Left ventricle myocardium superior (tissue), 1 donor: ENCODE measurements at places on chromosomes 3 and 15. TPM values are rescaled to one million over a fixed set of nuclear protein-coding genes. Genes with fewer than 3 reads are reported as not detected.

SST gene
- not detected for total RNA-seq

DNA sequence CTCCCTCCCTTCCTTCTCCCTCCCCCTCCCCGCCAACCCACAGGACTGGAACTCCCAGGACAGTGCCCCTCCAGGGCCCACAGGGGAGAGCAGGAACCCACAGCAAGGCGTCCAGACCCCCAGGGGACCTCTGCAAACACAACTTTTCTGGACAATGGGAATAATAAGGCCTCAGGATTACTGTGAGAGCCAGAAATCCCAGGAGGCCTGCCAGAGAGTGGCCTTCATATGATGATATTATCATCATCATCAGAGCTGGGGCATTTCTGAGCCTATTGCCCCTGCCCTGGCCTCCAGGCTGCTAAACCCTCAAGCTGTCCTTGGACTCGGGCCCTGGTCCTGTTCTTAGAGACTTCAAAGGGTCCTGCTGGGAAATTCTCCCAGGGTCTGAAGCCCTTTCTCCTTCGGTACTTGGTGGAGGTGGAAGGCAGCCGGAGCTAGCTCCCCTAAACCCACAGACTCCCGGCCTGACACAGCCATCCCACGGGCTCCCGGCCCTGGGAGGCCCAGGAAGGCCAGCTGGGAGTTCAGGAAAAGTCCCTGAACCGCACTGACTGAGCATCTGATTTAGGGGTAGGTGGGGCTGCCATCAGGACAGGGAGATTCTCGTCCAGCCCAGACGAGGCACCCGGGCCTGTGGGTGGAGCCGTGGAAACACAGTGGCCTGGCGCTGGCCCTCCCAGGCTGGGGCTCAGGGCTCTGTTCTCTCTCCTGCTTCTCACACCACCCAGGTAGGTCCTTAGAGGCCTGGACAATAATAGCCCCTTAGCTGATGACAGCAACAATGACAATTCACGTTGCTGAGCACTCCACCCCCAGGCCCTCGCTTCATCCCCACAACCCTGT lies 4.9 kb downstream of the CALML4 start:
- DNase-seq: no peak

DNA sequence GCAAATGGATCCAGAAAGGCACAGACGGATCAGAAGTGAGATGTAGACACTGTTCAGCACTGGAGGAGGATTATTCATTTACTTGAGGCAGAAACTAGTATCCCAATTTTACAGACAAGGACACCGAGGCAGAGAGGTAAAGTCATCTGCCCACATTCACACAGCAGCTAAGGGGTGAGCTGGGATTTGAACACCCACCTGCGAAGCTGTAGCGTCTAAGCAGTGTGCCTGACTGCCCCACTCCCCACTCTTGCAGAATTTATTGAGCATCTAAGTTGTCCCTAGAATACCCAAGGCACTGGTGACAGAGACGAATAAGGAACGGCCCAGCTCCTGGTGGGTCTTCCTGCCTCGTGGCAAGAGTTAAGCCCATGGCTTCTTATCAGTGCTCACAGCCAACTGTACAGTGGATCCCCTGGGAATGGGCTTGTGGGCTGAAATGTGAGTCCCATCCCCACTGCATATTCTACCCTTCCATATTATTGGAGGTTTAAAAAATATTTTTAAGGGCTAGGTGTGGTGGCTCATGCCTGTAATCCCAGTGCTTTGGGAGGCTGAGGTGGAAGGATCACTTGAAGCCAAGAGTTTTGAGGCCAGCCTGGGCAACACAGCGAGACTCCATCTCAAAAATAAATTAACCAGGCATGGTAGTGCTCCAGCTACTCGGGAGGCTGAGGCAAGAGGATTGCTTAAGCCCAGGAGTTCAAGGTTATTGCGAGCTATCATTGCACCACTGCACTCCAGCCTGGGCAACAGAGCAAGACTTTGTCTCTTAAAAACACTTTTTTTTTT lies 77.6 kb downstream of the IQSEC1 start:
- DNase-seq: no peak

GRCh38 chr3:136862617-136863322 lies 762 bp downstream of the NCK1 start:
- peak; percentile 72 for DNase-seq

DNA sequence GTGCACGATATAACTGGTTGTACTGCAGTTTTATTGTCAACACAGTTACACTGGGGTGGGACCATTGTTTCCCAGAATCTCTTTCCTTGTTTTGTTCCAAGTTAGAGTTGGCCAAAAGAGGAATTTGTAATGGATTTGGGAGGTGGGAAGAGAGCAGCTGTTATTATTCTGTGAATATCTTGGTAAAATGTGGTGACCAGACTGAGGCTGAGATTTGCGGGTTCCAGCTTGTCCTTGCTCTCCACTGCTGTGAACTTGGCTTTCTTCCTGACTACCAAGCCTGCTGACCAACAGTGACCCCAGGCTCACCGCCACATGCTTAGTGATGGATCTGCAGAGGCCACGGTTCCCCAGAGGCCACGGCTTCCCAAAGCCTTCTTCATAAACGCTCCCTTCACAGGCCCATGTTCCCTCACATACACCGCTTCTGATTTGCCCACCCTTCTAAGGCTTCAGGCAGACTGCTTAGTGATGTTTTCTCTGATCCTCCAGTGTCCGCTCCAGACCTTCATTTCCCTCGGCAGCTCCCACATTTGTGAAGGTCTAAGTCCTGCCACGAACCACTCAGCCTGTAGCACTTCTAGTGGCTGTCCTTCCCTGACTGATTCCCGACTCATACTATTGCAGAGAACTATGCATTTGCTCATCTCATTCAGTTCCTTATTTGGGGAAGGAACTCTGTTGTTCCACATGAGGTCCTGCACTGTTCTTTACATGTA lies 525.5 kb upstream of the RGMA start:
- DNase-seq: peak; percentile 83

DNA sequence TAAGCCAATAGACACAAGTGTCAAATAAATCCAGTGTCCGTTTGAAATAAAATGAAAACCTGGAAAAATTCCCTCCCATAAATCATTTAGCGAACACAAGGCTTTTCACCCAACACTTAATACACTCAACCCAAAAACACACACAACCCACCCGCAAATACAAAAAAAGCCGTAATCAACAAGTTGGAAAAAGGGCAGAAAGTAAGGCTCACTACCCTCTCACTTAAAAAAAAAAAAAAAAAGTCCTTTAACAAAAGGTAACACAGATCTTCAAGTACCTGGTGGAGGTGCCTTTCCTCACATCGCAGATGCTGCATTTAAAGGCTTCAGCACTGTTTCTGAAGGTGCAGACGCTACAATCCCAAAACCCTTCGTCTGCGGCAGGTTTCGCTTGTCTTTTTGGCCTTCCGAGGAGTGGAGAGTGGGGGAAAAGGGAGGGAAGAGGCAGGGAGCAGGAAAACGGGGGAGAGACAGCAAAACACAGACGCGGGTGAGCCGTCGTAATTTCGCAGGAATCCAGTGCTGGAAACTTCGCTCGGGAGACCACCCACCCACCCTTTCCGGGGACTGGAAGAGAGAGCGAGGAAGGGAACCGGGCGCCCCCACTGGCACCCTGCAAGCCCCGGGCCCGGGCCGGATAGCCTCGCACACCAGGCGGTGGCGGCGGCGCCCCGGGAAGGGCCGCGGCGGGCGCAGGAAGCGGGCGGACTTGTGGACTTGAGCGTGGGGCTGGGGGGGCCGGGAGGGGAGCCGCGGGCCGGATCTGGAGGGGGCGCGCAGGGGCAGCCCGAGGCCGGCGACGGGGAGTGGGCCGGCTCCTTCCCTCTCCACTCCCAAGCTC lies 401.8 kb downstream of the SHQ1 start:
- no peak for DNase-seq

- DNase-seq: no peak
Observed at GRCh38 chr15:26772154-26773066, at the start of gene GABRB3. Gene GABRB3 (minus strand): TSS chr15:26773066.

DNA sequence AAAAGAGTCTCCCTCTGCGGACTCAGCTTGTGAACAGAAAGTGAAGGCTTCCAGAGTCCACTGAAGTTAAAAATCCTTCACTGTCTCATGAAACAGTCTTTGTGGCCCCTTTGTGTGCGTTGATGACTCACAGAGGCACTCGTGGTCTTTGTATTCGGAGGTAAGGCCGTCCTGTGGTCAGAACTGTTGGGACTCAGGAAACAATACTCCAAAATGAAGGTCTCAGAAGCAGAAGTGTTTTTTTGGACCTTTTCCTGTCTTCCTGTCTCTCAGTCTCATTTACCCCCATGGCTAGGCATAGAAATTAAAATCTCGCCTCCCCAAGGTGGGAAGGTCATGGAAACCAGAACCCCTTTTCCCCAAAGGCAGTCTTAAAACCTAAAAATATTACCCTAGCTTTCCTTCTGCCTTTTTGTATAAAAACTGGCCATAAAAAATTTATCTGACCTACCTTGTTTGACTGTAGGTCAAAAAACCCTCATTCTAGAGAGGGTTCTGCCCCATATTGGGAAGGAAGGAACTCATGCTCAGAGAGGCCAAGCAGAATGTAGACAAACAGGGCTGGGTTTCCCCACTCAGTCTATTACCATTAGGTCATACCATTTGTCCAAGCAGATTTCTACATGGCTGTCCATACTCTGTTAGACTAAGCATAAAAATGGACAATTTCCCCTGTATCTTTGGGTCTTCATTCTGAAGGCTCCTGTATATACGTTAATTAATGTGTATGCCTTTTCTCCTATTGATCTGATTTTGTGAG lies 19.1 kb upstream of the EPB42 start:
- DNase-seq: no peak
